ENCODE measurements at places on chromosomes 3 and 15. TPM values are rescaled to one million over a fixed set of nuclear protein-coding genes. Genes with fewer than 3 reads are reported as not detected.

- DNase-seq, result no peak
Measured at GRCh38 chr3:94082391-94082937, 19.6 kb downstream of the NSUN3 start.

- DNase-seq, result no peak
Measured at GRCh38 chr3:157166561-157166960, 6.6 kb upstream of the CCNL1 start.

- DNase-seq, result no peak
Measured at GRCh38 chr3:185717627-185718402, 107.0 kb downstream of the IGF2BP2 start.

The GPR62 gene
- not detected for total RNA-seq

GRCh38 chr3:45923755-45924154, 19.5 kb upstream of the CXCR6 start:
- no peak for DNase-seq

DNA sequence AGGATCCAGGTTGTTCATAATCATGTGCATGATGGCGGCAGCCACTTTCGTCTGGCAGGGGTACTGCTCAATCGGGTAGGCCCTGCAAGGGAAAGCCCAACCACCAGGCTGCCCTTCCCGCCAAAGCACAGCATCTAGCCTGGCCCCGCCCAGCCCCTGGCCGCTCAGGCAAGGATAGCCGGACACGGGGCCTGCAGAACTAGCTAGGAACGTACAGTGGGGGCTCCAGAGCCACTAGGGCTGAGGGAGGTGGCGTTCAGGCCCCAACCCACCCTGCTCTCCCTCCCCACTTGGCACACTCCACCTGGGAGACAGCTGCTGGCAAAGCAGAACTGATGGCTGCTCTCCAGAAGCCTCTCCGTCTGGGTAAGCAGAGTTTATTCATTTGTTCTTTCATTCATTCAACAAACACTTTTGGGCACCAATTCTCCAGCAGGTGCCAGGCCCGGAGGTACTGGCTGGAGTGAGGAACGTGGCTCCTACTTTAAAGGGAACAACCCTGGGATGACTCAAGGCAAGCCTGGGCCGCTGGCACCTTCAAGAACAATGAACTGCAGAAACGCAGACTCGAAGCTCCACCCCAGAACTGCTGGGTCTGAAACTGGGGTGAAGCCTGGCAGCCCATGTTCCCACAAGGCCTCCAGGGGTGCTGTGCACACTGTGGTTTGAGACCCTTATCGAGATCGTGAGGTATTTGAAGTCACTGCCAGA, 7.8 kb downstream of the UROC1 start:
- DNase-seq, result no peak

The TMEM207 gene
- total RNA-seq, result not detected

DNA sequence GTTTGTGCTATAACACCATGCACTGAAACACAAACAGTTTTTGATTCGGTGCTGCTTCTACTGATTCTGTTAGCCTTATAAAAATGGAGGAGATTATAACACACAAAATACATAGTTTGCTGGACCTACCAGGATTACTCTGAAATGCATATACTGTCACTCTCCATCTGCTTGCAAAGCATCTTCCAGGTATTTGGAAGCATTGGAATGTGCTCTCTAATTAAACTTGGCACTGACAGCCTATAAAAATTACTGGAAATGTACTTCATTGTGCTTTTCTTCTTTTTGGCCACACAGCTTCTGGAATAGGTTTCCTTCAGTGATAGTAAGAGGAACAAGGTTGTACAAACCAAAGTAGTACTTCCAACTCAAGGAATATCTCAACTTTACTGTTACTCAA, 376.1 kb downstream of the UNC13C start:
- DNase-seq, result no peak

DNA sequence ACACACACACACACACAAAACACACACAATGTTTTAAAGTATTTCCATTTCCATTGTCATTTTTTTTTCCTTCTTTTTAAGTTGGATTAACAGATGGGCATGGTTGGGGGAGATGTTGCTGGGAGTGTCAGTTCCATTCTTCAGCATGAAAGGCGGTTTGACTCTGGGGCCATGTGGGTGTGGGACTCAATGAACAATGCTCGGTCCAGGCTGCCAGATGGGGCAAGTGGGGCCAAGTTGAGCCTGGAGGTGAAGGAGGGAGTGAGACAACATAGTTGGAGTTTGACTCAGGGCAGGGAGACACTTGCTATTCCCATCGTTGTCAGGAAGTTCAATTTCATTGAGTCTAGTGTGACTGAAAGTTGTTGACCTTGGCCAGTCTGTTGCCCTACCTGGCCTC, 125.3 kb downstream of the TLE3 start:
- no peak for DNase-seq

GRCh38 chr3:42504334-42505127, 2.1 kb downstream of the VIPR1 start:
- DNase-seq, result no peak

- DNase-seq, result no peak
Measured at GRCh38 chr3:17874636-17875035, 132.2 kb upstream of the TBC1D5 start.
